ENCODE measurements at places on chromosomes 2 and 18. TPM values are rescaled to one million over a fixed set of nuclear protein-coding genes. Genes with fewer than 3 reads are reported as not detected.

GRCh38 chr2:104733226-104733943 is 120.5 kb upstream of the POU3F3 start:
- DNase-seq = no peak

GRCh38 chr2:101253013-101253702 is 472 bp downstream of the CNOT11 start:
- peak; percentile 69 for DNase-seq

RESP18 gene
- total RNA-seq = not detected

SERPINB7 gene
- 0.22 TPM for total RNA-seq

SLC1A4 gene
- 12.5 TPM for total RNA-seq

CRACDL gene
- total RNA-seq = 14.8 TPM

- DNase-seq = no peak
These were observed 78.2 kb downstream of the CAPN13 start for GRCh38 chr2:30729031-30729430.

DNA sequence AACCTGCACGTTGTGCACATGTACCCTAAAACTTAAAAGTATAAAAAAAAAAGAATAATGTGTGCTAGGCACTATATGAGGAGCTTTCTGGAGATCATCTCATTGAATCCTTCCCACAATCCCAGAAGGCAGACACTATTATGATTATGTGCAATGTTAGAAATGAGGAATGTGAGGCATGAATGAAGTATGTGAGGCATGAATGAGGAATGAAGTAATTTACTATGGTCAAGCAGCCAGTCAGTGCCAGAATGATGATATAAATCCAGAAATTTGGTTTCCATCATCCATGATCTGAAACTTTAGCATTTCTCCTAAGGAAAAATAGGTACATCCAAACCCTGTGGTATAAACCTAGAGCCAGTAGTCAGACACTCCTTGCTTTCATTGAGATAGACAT is 42.0 kb downstream of the CCDC148 start:
- no peak for DNase-seq
